ENCODE measurements at places on chromosomes 1 and 21.
A peak's percentile ranks its signal among the peaks of the same experiment; 100 is the strongest.

DNA sequence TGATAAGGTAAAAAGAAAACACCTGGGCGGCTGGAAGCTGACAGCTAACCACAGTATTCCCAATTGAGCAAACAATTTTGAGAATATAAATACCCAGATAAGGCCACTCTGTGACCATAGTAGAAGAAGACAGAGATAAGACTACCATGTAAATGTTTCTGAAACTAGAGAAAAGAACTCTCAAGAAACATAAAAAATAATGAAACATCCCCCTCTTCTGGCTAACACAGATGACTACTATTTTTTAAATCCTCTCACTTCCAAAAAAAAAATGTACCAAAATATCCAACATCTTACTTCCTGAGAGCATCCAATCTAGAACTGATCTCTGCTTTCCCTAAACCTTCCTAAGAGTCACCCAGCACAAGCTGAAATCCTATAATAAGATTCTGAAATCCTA, 125.9 kb downstream of the HFM1 start:
- no peak for DNase-seq

- DNase-seq, result no peak
Measured at GRCh38 chr1:179599623-179600249, 8.1 kb downstream of the TDRD5 start.

DNA sequence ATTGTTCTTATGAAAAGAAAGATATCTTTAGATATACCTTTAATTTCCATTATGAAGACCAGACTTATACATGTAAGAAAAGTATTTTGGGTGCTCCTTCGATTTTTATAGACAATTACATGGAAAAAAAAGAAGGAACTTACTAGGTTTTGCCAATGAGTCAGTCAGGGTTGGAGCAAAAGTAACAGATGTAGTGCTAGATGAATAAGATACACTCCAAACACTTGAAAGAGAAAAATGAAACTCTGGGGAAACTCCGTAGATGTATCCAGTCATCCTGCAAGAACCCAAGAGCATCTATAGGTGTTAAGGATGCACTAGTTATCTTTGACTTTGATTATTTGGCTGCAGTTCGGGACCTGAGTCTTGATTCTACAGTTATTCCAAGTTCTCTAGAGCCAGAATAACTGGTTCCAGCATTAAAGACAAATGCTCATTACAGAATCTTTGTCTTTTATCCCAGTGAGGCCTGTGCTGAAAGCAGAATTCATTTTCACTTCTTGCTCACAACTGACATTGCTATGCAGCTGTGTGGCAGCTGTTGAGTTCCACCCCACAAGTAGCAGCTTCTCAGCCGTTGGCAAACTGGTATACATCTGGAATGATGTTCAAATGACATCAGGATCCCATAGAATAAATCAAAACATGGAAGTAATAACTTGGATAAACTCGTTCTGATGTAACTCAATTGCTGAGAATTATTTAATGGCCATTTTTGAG, 326.1 kb downstream of the ASTN1 start:
- no peak for DNase-seq

GRCh38 chr1:154940213-154940560, 3.7 kb upstream of the PMVK start:
- DNase-seq, result no peak

DNA sequence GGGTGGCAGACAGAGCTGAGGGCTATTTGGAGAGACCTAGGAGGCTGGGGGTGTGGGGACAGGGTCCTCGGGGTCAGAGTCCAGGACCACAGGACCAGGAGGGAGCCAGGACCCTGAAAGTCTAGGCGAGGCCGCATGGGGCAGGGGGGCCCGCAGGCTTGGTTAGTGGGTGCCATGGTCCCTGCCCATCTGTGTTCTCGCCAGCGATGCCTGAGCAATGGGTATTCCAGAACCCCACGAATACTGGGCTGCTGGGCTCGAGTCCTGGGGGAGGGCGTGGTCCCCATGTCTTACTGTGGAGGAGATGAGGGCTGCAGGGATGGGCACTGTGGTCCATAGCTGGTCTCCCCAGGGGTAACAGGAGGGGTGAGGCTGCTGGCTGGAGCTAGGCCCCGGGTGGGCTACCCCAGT, 2.0 kb downstream of the KRTAP10-6 start:
- no peak for DNase-seq

DNA sequence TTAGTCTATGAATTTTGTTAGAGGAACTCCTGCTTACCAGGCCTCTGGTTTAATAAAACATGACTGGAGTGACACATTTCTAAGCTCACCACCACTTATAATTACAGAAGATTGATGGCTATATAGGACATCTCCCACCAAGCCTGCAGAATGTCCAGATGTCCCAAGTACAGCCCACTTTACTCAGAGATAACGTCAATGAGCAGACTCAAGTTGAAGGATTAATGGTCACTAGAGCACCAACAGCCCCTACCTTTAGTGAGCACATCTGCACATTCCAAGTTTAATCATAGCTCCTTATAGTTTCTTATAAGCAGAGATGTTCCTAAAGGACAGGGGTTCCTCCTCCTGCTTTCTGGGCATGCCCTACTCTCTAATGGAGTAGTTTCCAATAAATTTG, 37.4 kb upstream of the IL20 start:
- no peak for DNase-seq

- no peak for DNase-seq
Measured at GRCh38 chr1:15737324-15738319, 1.6 kb downstream of the SLC25A34 start.

DNA sequence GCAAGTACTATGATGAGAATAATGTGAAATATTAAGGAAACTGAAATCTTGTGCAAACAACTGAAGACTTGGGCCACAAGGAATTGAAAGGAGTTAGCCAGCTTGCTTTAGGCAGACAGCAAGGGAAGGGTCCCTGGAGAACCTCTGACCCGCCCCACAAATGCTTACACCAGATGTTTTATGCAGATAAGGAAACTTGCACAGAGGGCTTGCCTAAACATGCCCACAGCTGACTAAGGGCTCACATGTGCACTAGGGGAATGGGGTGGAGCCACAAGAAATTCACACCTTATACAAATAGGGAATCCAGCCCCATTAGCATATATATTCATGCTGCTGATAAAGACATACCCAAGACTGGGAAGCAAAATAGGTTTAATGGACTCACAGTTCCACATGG, 86.1 kb upstream of the CYYR1 start:
- no peak for DNase-seq

- no peak for DNase-seq
Measured at GRCh38 chr1:87497380-87498203, 168.9 kb downstream of the LMO4 start.

DNA sequence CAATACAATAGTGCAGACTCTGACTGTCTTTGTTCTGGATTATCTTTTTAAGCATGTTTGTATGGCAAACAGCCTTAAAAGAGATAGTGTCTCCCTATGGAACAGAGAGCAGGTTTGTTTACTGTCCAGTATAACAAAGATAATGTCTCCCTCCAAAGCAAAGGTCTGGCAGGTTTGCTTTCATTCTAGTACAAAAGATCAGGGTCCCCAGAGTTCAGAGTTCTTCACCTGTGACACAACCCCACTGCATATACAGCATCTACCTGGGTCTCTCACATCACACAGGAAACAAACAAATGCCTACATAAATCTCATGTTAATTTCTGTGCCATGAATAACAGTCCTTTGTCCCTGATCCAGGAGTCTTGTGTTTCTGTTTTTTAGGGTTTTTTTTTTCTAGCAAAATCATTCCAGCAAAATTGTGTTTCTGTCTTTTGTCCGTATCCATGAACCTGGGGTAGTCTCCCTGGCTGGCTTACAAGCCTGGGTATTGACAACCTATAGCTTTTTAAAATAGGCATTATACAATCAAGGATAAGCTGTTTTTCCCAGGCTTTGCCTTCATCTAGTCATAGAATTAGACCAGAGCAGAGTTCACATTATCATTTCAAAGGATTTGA, 89.4 kb upstream of the PTBP2 start:
- DNase-seq, result no peak

- DNase-seq, result no peak
Measured at GRCh38 chr1:47837056-47837830, 159.9 kb downstream of the TRABD2B start.

- DNase-seq, result no peak
Measured at GRCh38 chr1:42177541-42177981, 13.0 kb upstream of the GUCA2A start.

- no peak for DNase-seq
Measured at GRCh38 chr1:2980073-2980791, 41.0 kb upstream of the ACTRT2 start.

DNA sequence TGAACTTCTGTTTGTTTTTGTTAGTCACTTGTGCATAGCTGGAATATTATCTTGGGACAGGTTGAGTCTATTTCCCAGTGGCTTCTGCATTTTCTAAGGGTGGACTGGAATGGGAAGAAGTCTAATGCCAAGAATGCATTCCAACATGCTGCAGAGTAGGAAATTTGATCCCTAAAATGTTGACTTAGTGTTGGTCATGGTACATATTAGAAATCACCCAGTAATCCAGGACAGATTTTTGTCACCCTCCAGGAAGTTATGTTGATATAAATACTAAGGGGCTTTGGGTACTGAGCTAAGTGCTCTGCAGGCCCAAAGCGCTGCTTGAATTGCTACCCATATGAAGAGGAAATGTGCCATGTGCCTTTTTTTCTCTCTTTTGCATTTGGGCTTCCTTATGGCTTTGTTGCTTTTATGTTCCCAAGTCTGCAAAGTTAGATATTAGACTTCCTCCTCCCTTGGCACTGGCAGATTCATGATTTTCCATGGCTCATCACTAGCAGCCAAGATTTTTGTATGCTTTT, 10.0 kb downstream of the ARID1A start:
- DNase-seq, result no peak

DNA sequence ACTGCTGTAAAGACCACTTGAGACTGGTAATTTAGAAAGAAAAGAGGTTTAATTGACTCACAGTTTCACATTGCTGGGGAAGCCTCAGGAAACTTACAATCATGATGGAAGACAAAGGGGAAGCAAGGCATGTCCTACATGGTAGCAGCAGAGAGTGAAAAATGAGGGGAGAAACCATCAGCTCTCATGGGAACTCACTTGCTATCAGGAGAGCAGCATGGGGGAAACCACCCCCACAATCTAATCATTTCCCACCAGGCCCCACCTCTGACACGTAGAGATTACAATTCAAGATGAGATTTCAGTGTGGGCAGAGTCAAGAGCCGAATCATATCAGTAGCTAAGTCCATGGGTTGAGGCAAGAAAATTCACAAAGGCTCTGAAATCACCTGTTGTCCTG, 23.8 kb upstream of the LYPD8 start:
- DNase-seq, result no peak

DNA sequence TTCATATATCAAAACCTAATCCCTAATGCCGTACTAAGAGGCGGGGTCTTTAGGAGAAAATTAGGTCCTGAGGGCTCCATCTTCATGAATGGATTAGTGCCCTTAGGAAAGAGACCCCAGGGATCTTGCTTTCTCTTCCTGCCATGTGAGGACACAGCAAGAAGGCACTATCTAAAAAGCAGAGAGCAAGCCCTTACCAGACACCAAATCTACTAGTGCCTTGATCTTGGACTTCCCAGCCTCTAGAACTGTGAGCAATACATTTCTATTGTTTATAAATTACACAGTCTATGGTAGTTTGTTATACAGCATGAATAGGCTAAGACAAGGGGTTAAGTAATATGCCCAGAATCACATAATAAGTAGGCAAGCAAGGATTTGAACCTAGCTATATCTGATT, 42.9 kb downstream of the STYXL2 start:
- DNase-seq, result no peak

DNA sequence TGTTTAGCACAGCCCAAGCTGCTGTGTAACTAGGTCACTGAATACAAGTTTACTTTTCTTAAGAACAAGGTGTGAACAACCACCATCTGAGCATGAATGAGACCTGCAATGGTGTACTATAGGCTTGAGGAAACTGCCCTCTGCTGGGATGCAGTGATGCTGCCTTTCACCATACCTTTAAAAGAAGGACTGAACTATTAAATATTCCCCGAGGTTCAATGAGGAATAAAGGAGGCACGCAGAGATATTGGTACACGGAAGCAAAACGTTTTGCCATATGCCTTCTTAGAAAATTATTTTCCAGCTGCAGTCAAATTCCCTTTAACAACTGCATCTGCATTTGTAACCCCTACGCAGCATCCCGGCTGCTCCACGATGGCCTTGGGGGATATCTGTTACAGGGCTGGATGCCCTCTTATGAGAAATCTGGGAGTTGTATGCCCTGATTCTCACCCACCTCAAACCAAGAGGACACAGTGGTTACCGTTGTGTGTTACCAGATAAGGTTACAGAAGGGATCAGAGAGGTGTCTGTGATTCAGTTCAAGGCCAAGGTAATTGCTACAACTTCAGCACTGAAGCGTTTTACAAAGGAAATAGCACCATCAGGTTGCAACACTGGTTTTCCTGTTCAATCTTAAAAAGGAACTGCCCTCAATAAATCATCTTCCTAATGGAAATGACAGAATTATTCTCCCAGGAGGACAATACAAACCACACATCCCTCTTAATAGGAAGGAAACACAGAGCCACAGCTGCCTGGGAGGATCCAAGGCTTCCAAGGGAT, 470.5 kb downstream of the LTN1 start:
- peak; percentile 16 for DNase-seq

DNA sequence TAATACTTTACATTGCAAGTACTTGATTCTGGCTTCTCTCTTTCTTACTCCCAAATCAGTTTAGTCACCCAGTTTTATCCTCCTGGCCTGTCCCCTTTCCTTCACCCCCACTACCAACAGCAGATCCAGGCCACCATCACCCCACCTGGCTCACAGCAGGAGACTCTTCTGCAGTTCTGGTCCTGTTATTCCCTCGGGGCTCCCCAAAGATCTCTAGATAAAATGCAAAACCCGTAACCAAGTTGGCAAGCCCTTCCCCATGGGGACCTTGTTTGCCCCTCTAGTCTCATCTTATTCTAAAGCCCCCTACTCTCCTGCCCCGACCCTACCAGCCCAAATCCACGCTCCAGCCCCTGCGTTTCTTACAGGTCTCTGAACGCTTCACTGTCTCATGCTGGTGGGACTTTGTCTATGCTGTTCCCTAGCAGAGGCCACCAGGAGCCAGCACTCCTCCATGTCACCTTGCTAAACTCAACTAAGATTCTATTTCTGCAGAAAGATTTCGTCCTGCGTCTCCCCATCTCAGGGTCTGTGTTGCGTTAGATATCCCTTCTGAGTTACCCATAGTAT, 4.0 kb downstream of the ABCG1 start:
- no peak for DNase-seq

DNA sequence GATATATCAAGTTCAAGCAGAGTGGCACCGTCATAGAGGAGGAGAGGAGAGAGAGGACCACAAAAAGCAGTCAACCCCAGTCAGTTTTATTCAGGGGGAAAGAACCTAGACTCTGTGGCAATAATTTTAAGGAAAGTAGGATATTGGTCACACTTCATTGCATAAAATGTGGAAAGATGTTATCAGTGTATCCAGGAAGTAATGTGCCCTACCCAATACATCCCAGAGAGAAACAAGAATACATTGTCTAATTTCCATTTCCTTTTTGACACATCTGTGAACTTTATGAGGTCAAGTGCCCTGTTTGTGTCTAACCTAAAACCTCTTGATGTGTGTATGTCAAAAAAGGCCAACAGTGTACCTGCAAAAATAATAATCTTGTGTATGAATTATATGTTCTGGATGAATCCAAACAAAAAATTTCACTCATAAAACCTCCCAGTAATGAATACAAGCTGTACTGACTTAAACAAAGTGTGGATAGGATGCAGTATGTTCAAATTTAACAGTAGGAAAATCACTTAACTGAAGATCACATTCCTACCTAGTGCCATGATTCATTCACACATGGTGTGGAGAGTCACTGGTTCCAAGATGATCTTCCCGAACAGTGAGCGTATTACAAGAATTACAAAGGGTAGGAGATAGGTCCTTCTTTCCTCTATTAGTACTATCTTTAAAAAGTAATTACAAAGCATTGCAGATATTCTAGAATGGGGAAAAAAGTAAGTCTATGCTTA, 712.1 kb upstream of the CXADR start:
- no peak for DNase-seq
